CD14-positive monocyte (primary cell): ENCODE measurements at places on chromosomes 11 and 22. TPM values are rescaled to one million over a fixed set of nuclear protein-coding genes. Genes with fewer than 3 reads are reported as not detected.

The IL10RA gene
- polyA plus RNA-seq: 226 TPM

The DEUP1 gene
- polyA plus RNA-seq: not detected

DNA sequence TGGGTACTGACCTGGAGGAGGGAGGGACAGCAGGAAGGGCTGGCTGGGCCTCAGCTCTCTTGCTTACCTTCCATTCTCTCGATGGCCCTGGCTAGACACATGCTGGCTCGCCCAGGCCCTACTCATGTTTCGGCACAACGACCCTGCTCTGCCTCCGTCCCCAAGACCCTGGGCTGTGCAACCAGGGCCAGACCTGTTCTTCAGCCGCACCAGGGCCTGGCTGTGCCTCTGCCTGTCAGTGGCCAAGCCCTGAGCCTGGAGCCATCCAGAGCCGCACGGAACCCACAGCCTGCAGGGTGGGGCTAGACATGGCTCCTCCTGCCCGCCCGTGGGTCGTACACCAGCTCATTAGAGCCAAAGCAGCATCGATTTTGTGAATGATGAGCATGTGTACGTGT, 47.5 kb downstream of the RTN4R start:
- H3K27me3 ChIP-seq: no peaks in the 10 kb centered on the region
- no peak overlapping the region for H3K27ac ChIP-seq
- no peak for DNase-seq
- no peaks in the 10 kb centered on the region for H3K4me1 ChIP-seq
- no peak overlapping the region for H3K4me3 ChIP-seq

DNA sequence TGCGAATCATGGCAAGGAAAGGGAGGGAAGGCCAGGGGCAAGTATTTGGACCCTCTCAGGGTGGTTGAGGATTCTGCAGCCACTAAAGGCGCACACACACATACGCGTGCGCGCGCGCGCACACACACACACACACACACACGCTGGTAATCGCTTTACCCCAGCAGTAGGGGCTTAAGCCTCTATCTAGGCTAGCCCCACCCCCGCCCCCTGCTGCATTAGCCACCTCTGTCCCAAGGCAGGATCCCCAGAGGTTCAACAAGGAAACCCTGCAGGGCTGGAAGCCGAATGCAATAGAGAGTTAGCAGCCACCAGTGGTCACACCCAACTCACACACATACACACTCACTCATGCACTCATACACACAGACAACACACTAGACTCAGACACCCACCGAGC, 28.6 kb upstream of the ELFN2 start:
- H3K36me3 ChIP-seq: no peaks in the 10 kb centered on the region
- H3K4me1 ChIP-seq: no peaks in the 10 kb centered on the region
- no peak overlapping the region for H3K27ac ChIP-seq
- DNase-seq: no peak

DNA sequence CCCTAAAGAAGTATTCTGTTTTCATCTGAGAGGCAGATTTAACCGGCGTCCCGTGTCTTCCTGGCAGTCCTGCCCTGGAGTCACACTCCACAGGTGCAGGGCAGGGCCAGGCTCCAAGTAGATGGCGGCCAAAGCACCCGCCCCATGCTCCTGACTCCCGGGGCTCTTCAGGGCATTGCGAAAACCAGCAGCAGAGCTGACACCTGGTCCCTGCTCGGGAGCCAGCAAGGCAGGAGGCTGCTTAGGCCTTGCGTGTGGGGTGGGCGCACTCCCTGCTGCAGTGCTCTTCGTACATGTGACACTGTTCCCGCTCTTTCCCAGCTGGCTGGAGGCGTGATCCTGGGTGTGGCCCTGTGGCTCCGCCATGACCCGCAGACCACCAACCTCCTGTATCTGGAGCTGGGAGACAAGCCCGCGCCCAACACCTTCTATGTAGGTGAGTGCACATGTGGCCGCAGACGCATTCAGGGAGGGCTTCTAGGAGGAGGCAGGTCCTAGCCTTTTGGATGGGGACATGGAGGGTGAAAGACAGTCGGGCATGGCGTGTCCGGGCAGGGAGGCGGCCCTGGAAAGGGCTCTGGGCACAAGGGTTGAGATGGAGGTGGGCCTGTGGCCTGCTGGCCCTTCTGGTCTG, 10.3 kb upstream of the TSSC4 start:
- H3K27ac ChIP-seq: no peak overlapping the region
- H3K4me1 ChIP-seq: no peaks in the 10 kb centered on the region
- no peak overlapping the region for H3K4me3 ChIP-seq
- no peaks in the 10 kb centered on the region for H3K36me3 ChIP-seq
- no peak for DNase-seq

The TXN2 gene
- 79.8 and 79.9 TPM in 2 replicates for polyA plus RNA-seq

- no peaks in the 10 kb centered on the region for H3K36me3 ChIP-seq
- no peak overlapping the region for H3K4me3 ChIP-seq
- DNase-seq: no peak
- H3K27ac ChIP-seq: no peak overlapping the region
These were observed 973.6 kb upstream of the TENM4 start for GRCh38 chr11:80414181-80415165.

- no peak overlapping the region for H3K4me3 ChIP-seq
- no peak overlapping the region for H3K27ac ChIP-seq
- H3K4me1 ChIP-seq: no peaks in the 10 kb centered on the region
- DNase-seq: no peak
- no peaks in the 10 kb centered on the region for H3K27me3 ChIP-seq
These were observed 9.7 kb upstream of the ANKK1 start for GRCh38 chr11:113377681-113378412.

DNA sequence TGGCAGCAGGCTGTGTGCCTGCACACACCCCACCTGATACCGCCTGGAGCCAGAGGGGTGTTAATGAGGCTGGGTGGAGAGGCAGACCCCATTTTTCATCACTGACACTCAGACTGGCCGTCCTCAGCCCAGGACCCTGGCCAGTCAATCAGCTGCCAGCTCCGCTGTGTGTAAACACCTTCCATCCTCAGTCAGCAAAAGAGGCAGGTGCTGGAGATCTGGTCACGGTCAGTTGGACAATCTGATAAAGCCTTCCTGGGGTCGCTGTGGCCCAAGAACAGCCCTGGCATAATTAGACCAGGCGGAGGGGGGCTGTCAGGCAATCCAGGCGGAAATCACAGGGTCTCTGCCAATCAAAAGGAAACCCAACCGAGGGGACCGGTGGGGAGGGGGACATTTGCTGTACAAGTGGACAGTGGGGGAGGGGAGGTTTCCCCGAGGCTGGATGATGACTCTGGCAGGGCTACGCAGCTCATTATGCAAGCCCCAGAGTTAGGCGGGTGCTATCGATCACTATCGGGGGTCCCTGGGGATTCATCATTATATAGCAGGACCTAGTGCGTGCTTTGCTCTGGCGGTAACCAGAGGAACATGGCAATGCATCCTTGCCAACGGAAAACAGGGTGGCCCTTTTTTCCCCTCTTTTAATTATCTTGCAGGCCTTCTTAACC, 72.9 kb downstream of the ABTB2 start:
- no peaks in the 10 kb centered on the region for H3K36me3 ChIP-seq
- no peak overlapping the region for H3K4me3 ChIP-seq
- H3K27me3 ChIP-seq: no peaks in the 10 kb centered on the region
- no peak overlapping the region for H3K27ac ChIP-seq
- DNase-seq: no peak
- no peaks in the 10 kb centered on the region for H3K4me1 ChIP-seq

DNA sequence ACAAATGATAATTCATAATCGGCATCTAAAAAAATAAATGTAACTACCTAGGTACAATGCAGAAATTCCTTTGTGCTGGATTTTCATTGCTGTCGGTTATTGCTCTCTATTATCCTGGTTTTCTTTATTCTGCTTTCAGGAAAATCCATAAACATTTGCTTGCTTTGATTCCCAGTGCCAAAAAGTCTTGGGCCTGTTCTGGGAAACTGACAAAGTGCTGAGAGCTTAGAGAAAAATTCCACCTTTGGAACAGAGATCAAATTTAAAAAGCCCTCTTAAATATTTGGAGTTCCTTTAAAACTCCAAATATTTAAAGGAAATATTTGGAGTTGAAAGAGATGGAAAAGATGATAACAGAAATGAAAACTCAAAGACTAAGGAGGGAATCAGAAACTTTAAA, 87.3 kb upstream of the ZBED5 start:
- H3K27me3 ChIP-seq: no peaks in the 10 kb centered on the region
- H3K27ac ChIP-seq: no peak overlapping the region
- no peak overlapping the region for H3K4me3 ChIP-seq
- DNase-seq: no peak

DNA sequence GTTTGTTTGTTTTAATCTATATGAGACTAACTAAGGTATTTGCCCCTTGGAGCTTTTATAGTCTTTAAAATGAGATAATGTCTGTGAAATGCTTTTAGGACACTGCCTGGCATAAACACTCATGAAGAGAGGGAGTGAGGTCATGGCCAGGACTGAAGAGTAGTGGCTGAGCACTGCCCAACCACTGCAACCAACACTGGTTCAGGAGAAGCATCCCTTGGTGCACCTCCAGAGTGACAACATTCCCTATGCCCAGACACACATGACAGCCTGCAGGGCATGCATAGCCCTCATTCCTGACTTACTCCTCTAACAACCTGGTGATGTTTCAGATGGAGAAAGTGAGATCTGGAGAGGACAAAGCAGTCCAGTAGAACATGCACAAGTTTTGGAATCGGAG, 36.1 kb downstream of the ME3 start:
- H3K27ac ChIP-seq: no peak overlapping the region
- H3K4me3 ChIP-seq: no peak overlapping the region
- H3K27me3 ChIP-seq: no peaks in the 10 kb centered on the region
- H3K4me1 ChIP-seq: no peaks in the 10 kb centered on the region
- no peaks in the 10 kb centered on the region for H3K36me3 ChIP-seq

GRCh38 chr11:72278905-72279304, 34.9 kb upstream of the PHOX2A start:
- peaks cover 7% of the 10 kb centered on the region for H3K27me3 ChIP-seq
- H3K27ac ChIP-seq: no peak overlapping the region
- DNase-seq: no peak
- no peaks in the 10 kb centered on the region for H3K36me3 ChIP-seq

DNA sequence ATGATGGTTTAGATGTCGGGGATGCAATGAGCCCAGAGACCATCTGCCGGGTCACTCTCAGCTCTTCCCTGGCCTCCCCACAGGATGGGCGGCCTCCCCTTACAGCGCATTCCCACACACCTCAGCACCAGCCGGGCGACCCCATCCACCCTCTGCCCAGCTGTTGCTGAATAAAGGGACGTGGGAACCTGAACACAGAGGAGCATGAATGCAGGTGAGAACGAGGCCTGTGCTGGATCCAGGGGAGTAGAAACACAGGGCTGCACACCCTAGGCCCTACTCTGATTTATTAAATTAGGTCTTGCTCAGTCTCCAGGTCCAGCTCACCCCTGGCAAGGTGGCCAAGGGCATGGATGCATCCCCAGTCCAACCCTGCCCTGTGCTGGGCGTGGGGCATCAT, 180.5 kb downstream of the CTTN start:
- no peak overlapping the region for H3K4me3 ChIP-seq
- no peaks in the 10 kb centered on the region for H3K27me3 ChIP-seq
- H3K27ac ChIP-seq: no peak overlapping the region
- DNase-seq: no peak
- no peaks in the 10 kb centered on the region for H3K4me1 ChIP-seq
- no peaks in the 10 kb centered on the region for H3K36me3 ChIP-seq

The IGF2 gene
- not detected for polyA plus RNA-seq

DNA sequence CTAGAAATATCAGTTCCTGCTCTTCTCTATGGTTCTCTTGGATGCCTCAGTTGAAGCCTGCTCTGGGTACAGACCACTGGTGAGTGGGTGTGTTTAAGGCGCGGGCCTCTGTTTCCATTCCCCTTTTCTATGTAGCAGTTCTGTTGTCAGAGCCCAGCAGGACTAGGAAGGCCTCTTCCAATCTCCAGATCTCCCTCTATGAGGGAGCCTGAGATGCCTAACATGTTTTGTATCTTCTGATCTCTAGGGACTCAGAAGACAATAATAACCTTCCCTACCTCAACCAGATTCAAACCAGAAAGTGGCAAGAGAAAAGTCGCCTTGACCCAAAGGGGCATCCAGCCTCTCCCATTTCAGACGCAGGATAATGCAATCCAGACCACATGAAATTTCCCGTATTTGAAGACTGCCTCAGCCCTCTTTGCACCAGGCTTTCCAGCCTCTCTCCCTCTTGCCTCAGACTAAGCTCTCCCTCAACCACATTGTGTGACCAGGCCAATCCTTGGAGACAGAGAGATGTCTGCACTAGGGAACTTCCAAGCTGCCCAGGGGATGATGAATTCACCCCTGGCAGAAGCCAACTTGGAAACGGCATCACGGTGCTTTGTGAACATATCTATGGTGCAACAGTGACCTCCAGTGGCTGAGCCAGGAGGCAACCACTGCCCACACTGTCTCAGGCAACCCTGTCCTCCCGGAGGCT, 150.1 kb upstream of the UBASH3B start:
- no peaks in the 10 kb centered on the region for H3K27me3 ChIP-seq
- H3K27ac ChIP-seq: no peak overlapping the region
- no peaks in the 10 kb centered on the region for H3K4me1 ChIP-seq
- H3K36me3 ChIP-seq: no peaks in the 10 kb centered on the region
- H3K4me3 ChIP-seq: no peak overlapping the region

DNA sequence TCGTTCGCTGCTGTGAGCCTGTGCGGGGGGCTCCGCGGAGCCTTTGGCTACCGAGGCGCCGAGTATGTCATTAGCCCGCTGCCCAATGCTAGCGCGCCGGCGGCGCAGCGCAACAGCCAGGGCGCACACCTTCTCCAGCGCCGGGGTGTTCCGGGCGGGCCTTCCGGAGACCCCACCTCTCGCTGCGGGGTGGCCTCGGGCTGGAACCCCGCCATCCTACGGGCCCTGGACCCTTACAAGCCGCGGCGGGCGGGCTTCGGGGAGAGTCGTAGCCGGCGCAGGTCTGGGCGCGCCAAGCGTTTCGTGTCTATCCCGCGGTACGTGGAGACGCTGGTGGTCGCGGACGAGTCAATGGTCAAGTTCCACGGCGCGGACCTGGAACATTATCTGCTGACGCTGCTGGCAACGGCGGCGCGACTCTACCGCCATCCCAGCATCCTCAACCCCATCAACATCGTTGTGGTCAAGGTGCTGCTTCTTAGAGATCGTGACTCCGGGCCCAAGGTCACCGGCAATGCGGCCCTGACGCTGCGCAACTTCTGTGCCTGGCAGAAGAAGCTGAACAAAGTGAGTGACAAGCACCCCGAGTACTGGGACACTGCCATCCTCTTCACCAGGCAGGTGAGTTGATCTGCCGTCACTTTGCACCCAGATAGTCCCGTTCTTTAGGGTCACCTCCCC, 1.0 kb downstream of the ADAMTS15 start:
- no peak overlapping the region for H3K4me3 ChIP-seq
- no peaks in the 10 kb centered on the region for H3K36me3 ChIP-seq
- no peak for DNase-seq
- no peak overlapping the region for H3K27ac ChIP-seq

The IFITM10 gene
- not detected for polyA plus RNA-seq

- H3K4me3 ChIP-seq: no peak overlapping the region
- no peaks in the 10 kb centered on the region for H3K4me1 ChIP-seq
- H3K27ac ChIP-seq: no peak overlapping the region
- DNase-seq: no peak
These were observed 186.6 kb upstream of the BDNF start for GRCh38 chr11:27886857-27887256.

GRCh38 chr11:122207505-122207904, 91.5 kb upstream of the BLID start:
- no peak for DNase-seq
- H3K27ac ChIP-seq: no peak overlapping the region
- no peak overlapping the region for H3K4me3 ChIP-seq
- H3K27me3 ChIP-seq: no peaks in the 10 kb centered on the region
- H3K36me3 ChIP-seq: no peaks in the 10 kb centered on the region
- peaks cover 12% of the 10 kb centered on the region for H3K4me1 ChIP-seq

The ALDH3B1 gene
- polyA plus RNA-seq: 86.7 TPM

GRCh38 chr22:27919942-27920755, 1.1 kb upstream of the PITPNB start:
- no peak for DNase-seq
- peak overlapping the region; percentile 78 for H3K4me3 ChIP-seq
- no peaks in the 10 kb centered on the region for H3K27me3 ChIP-seq
- peaks cover 22% of the 10 kb centered on the region for H3K36me3 ChIP-seq
- peaks cover 18% of the 10 kb centered on the region for H3K4me1 ChIP-seq
- peak overlapping the region; percentile 88 for H3K27ac ChIP-seq
